Lower leg skin (tissue), 4 donors: ENCODE measurements at places on chromosomes 2 and 18. TPM values are rescaled to one million over a fixed set of nuclear protein-coding genes. Genes with fewer than 3 reads are reported as not detected.

DNA sequence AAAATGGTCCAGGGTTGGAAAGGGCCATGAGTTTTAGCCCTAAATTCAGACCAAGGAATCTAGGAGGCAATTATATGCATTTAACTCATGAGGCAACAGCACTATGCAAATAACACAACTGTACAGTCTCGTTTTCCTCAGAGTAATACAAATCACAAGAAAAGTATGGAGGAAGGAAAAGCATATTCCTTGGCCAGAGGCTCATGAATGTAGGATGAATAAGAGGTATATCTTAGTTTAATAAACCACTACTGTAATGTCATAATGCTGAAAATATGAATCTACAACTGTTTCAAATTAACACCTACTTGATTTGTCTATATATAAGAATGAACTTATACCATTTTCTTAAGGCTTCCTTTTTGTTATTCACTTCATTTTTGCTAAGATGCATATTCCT lies 252.5 kb upstream of the TANK start:
- no peak for DNase-seq

GRCh38 chr18:3427944-3428343 lies 22.0 kb upstream of the TGIF1 start:
- DNase-seq: no peak

- no peak for DNase-seq
Observed at GRCh38 chr18:72086421-72086820, 457.7 kb downstream of the CBLN2 start.

- DNase-seq: no peak
Observed at GRCh38 chr2:215579809-215580208, 143.9 kb upstream of the FN1 start.

The FTCDNL1 gene
- 1.9 TPM for total RNA-seq

- no peak for DNase-seq
Observed at GRCh38 chr18:23732439-23732838, 43.2 kb downstream of the LAMA3 start.

The AKAIN1 gene
- not detected for total RNA-seq

DNA sequence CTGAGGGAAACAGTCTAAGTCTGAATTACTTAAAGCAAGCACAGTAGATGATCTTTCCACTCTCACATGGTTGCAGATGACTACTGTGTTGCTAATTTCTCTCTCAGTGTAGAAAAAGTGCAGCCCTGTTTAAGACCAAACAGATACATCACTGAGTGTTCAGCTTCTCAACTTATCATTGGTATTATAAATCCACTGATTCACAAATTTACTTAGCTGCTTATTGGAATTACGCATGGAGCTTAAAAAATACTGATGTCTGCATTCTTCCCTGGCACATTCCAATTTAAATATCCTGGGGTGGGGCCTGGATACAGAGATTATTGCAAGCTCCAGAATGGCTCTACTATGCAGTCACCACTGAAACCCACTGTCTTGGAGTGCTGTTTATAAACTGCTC lies 411.2 kb downstream of the RND3 start:
- DNase-seq: no peak

GRCh38 chr18:9189491-9189890 lies 52.9 kb downstream of the ANKRD12 start:
- no peak for DNase-seq

DNA sequence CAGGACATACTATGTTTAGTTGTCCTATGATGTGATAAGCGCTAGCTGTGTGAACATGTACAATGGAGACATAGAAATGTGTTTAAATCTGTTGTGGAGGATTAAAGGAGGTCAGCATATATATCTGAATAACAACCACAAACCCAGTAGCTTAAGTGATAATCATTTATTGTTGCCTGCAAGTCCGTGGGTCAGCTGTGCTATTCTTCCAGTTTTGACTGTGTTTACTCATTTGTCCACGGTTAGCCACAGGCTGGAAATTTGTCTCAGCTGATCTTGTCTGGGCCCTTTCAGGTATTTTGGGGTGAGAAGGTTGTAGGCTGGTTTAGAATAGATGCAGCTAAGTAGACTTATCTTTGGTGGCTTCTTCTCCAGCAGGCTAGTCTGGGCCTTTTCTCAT lies 110.4 kb downstream of the PARD3B start:
- no peak for DNase-seq

The HDHD2 gene
- total RNA-seq: 14.9 TPM

The ANKRD30B gene
- not detected for total RNA-seq

GRCh38 chr2:70978341-70979179 lies at the start of gene ANKRD53:
Gene ANKRD53, plus strand, starts transcription at chr2:70978630. Its CDS starts 16 bp downstream, at chr2:70978646.
- no peak for DNase-seq

DNA sequence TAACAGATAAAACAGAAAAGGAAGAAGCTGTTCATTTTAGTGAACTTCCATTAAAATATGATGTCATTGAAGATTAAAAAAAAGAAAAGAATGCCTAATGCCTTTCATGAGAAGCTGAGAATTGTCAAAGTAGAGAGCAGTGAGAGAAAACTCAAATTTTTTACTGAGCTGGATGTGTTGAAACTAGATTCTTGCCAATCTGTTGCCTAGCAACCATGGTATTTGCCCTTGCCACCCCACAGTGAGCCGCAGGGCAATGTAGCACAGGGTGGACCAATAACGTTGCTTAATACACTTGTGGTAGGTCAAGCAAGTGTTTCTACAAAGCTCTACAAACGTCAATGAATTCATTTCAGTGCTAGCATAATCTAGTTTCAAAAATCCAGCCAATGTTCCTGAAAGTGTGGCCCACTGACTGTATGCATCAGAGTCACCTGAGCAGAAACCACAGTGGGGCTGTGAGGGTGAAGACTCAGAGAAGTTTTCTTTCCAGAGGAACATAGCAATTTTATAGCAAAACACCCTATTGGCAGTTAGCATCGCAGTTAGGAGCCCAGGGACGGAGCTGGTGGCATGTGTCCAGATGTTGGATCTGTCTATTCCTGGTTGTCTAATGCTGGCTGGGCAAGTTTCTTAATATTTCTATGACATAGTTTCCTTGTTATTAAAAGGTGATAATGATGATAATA lies 132.2 kb downstream of the DOCK10 start:
- peak; percentile 29 for DNase-seq

GRCh38 chr2:40102447-40102846 lies 323.4 kb upstream of the THUMPD2 start:
- no peak for DNase-seq

DNA sequence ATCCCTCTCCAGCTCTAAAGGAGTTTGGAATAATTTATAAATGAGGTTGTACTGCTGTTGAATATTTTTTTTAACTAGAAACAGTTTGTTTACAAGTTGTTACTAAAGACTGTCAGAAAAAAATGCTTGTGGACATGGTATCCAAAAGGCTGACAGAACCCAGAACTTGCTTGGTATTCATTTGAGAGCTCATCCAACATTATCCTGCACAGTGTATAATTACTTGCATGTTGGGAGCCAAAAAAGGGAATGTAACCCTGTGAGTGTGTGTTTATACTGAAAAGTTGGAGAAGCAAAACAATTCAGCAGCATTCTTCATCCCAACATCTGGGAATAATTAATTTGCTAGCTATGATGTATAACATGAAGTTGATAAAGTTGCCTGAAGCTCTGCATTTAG lies 42.1 kb upstream of the EHBP1 start:
- DNase-seq: no peak

- no peak for DNase-seq
Observed at GRCh38 chr2:36530178-36530982, 67.6 kb downstream of the FEZ2 start.

The MAP4K3 gene
- total RNA-seq: 47.5 TPM

The PLGLB2 gene
- not detected for total RNA-seq

The SOX11 gene
- total RNA-seq: 0.03 TPM

GRCh38 chr2:147049957-147050356 lies 794.9 kb upstream of the ACVR2A start:
- no peak for DNase-seq

GRCh38 chr2:240591784-240592183 lies 5.2 kb downstream of the CAPN10 start:
- no peak for DNase-seq

DNA sequence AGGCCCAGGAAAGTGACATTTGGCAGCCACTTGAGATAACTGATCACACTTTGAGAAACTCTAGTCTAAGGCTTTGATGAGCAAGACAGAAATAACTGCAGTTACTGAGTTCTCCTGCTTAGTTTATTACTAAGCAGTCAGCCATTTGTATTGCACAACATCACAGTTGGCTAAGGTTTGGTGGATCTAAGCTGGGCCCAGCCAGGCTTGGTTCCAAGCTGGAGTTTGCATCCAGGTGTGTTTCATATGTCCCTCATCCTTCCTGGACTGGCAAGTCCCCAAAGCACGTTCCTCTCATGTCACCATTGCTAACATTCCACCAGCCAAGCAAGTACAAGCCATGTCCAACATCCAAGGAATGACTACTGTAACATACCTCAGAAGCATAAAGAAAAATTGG lies 71.3 kb upstream of the ZNF532 start:
- DNase-seq: no peak

- no peak for DNase-seq
Observed at GRCh38 chr2:21627938-21628337, 504.2 kb downstream of the TDRD15 start.

The FBXO48 gene
- total RNA-seq: 0.98 TPM

- DNase-seq: no peak
Observed at GRCh38 chr2:121670181-121670580, 20.9 kb upstream of the CLASP1 start.

The TUBB6 gene
- 151 TPM for total RNA-seq

DNA sequence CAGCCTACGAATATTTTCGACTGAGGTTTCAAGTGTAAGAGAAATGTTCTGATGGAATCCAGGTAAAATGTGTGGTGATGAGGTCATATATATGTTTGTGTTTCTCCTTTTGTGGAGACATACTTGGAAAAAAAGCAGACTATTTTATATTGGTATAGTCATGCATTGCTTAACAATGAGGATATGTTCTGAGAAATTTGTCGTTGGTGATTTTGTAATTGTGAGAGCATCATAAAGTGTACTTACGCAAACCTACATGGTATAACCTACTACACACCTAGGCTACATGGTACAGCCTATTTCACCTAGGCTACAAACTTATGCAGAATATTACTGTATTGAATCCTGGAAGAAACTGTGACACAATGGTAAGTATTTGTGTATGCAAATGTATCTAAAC lies 1849.9 kb upstream of the CELF4 start:
- DNase-seq: no peak

The CDH19 gene
- total RNA-seq: 5.4 TPM

DNA sequence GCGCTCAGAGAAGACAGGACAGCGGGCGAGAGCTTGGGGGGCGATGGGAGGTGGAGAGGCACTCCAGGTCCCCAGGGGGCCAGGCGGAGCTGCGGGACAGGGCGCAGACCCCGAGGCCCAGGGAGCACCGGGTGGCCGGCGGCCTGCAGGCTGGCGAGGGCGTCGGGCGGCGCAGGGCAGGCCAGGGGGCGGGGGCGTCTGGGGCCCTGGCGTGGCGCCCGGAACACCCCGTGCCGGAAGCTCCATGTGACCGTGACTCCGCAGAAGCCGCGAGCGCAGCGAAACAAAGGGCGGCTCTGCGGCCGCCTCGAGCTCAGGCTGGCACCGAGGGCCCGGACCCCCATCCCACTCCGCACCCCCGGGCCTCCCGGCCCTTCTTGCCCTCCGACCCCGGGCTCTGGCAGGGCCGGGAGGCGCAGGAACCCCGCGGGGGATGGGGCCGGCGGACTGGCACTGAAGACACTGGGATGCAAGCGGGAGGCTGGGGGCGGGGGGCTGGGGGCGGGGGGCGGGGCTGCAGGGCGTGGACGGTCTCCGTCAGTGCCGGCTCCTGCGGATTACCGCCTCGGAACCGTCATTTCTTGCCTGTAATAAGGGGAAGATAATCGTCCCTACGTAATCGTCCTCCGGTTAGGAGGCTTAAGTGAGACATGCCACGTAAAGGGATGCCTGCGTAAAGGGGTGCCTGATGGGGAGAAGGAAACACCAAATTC lies 19.1 kb downstream of the SH2D6 start:
- DNase-seq: peak; percentile 84

DNA sequence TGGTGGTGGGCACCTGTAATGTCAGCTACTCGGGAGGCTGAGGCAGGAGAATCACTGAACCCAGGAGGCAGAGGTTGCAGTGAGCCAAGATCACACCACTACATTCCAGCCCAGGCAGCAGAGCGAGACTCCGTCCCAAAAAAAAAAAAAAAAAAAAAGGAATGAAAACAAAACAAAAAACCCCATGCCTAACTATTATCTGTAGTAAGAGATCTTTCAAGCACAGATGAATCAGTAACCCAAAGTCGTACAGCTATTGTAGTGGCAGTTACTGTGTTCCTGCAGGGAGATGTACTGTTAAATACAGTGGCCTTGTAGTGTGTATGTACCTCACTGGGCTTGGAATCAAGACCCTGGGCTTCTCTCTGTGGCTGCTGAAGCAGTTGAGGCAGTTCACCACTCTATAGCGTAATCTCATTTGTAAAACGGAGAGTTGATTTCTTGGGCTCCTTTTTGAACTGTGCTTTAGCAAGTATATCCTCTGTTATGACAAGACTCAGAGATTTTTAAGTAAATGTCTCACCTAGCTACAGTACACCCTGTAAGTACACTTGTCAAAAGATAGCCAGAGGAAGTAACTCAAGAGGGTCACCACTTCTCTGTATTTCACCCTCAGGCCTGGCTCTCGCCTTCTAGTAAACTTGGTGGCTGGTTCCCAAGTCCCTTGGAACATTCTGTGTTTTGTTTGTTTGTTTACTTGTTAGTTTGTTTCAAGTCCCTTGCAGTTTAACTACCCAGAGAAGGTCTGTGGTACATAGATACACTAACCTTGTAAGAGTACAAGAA lies 109.6 kb upstream of the FOSL2 start:
- DNase-seq: no peak

DNA sequence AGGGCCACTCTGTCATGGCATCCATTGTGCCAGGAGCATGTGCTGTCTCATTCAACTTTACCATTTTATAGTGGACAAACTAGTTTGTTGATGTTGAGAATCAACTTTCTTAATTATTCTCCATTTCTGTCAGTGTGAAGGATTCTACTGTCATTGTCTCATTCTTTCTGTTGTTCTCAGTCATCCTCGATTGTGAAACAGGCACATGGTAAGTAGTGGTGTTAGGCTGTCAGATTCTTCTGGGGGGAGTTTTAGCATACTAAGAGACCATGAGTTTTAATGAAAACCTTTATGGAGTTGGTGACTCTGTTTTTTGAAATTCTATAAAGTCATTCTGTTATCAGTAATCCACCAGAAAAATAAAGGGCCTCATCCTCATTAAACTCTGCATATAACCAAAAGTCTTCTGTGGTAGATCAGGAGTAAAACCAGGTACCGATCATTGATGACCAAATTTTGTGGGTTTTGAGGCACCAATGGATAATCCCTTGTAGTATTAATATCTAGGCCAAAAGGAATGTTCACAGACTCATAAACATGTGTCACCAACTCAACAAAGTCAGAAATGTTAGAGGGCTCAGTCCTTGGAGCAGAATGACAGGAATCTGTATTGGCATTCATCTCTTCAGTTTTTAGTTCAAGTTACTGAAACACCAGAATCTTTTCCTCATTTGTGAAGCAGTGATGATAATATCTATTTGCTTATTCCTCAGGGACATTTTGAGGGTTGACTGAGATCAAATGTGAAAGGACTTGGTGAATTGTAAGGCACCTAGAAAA lies 73.2 kb downstream of the CERS6 start:
- DNase-seq: no peak
